ENCODE measurements at places on chromosomes 3 and 15.
A peak's percentile ranks its signal among the peaks of the same experiment; 100 is the strongest.

DNA sequence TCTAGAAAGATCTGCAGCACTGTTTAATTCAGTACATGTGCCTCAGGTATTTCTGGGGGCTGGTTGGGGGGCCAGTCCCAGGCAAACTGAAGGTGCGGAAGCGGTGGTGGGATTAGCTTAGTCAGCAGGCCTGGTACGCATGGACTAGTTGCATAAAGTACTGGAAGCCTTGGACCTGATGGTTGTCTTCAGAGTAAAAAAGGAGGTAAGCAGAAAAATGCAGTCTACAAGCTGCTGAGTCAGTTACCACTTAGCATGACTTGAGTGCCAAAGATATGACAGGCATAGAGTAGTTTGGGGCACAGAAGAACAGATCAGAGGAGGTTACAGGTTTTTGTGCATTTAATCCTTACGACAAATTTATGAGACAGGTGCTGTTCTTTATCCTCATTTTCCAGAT, 19.9 kb upstream of the GOLGA8J start:
- no peak for DNase-seq

DNA sequence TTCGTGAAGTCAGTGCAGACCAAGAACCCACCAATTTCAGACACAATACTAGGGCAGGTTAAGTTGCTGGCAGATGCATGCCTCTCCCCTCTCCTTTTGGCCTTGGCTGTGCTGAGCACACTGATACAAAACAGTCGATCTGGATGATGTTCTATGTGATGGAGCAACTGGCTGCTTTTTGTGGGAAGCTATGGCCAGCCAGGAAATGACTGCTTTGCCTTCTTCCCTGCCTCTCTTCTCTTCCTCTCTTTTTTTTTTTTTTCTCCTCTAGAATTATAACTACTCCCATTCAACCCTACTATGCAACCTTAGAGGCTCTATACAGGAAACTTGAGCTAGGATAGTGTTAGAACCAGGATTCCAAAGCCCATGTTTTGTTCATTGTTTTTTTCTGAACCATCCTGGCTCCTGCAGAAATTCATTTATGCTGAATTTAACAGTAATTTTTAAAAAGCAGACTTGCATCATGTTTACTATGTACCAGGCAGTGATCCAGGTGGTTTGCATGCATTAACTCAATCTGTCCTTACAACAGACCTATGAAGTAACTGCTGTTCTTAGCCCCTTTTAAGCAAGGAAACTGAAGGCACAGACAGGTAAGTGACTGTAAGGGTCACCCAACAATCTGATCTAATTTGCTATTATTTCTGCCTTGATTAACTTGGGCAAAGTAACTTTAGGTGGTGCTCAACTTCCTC, 62.9 kb downstream of the PLD1 start:
- no peak for DNase-seq

GRCh38 chr15:61743345-61743909, 316.8 kb downstream of the VPS13C start:
- no peak for DNase-seq

GRCh38 chr3:192444096-192444790, 283.1 kb downstream of the FGF12 start:
- DNase-seq: peak; percentile 35

DNA sequence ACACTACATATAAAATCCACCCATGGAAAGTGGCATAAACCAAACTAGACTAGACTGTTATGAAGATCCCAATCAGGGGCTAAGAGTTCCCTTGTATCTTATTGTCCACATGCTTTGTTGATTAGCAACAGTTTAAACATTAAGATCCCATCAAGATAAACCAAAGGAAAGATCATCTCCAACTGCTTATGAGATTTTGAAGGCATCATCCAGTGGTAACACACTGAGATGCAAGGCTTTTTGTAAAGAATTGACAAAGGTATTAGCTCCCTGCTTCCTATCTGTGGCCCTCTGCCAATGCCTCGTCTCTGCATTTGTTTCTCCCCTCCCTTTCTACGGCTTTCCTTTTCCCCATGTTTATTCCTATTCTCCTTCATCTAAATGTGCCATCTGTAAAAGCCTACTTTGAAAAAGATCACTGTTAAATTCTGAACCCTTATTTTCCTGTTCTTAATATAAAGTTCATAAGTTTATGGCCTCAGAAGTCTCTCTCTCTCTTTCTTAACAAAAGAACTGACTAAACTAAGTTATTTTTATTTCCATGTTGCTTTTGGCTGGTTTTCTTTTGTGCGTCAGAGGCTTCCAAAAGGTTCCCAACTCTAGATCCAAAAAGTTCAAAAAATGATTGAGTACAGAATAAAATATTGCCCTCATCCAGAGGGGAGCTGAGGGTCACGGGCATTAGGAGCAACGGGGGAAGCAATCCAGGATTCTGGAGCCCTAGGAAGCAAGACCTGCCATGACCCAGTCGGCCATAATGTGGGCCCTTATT, 5.5 kb downstream of the PLD1 start:
- DNase-seq: no peak

GRCh38 chr15:70014860-70015490, 82.7 kb downstream of the TLE3 start:
- DNase-seq: no peak

DNA sequence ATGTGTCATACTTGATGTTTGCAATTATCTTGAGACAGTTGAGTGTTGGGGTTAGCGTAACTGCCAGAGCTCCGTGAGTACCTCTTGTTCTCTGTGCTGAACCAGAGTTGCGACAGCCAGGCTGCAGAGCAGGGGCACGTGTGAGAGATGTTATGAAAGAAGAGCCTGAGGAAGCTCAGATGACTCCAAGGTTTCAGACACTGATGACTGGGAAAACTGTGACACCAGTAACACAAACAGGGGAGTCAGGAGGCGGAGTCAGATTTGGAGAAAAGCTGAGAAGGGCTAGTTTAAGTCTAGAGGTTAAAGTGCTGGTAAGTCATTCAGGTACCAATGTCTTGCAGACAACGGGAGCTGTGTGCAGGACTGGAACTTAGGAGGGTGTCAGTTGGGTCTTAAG, 45.0 kb downstream of the BLM start:
- no peak for DNase-seq

DNA sequence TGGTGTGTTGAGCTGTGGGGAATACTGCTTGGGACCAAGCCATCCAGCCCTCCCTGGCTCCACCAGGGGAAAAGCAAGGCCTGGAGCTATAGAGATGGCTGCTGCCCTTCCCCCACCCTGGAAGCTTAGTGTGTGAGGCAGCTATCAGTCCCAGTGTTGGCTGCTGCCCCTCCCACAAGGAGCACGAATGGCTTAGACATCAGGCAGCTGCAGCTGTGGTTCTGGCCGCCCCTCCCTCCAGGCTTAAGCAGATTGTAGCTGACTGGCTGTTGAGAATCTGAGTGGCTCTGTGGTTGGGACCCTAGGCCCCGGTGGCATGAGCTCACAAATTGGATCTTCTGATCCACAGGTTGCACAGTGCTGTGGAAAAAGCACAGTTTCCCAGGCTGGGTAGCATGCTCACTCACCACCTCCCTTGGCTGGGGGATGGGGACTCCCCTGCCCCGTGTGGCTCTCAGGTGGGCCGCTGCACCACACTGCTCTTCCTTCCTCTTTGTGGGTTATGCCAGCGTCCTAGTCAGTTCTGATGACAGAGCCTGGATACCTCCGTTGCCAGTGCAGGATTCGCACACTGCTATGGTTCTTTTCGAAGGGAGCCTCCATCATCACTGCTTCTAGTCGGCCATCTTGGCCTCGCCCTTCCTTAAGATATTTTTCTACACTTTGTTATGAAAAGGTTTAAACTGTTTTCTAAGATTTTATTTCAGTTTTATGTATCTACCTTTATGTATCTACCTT, 21.2 kb upstream of the SUCNR1 start:
- no peak for DNase-seq

Data from stimulated activated CD4-positive, alpha-beta T cell treated with anti-CD3 and anti-CD28 coated beads, Interleukin-12 subunit alpha, Interleukin-12 subunit beta, amount 100 ng/mL, for 4 hours (primary cell).